ENCODE measurements at places on chromosomes 1 and 21.
A peak's percentile ranks its signal among the peaks of the same experiment; 100 is the strongest.

GRCh38 chr1:51616903-51617708 is at the start of gene OSBPL9:
OSBPL9 (plus strand) TSS chr1:51617092; CDS start chr1:51617111, 19 bp downstream.
- H3K4me3 ChIP-seq: peak within 1 kb of the TSS; percentile 98
- H3K36me3 ChIP-seq: no peaks in the 10 kb centered on the region
- H3K4me1 ChIP-seq: peaks cover 38% of the 10 kb centered on the region
- no peaks in the 10 kb centered on the region for H3K27me3 ChIP-seq
- H3K27ac ChIP-seq: peak within 1 kb of the TSS; percentile 99
- peak; percentile 73 for DNase-seq

- peaks cover 31% of the 10 kb centered on the region for H3K27me3 ChIP-seq
- H3K27ac ChIP-seq: no peak overlapping the region
- no peak for DNase-seq
- H3K36me3 ChIP-seq: no peaks in the 10 kb centered on the region
- no peak overlapping the region for H3K4me3 ChIP-seq
Observed at GRCh38 chr1:3672971-3673361, 20.6 kb downstream of the TP73 start.

GRCh38 chr1:106793651-106794050 is 262.8 kb upstream of the PRMT6 start:
- no peak overlapping the region for H3K4me3 ChIP-seq
- no peak overlapping the region for H3K27ac ChIP-seq
- H3K4me1 ChIP-seq: no peaks in the 10 kb centered on the region
- no peaks in the 10 kb centered on the region for H3K36me3 ChIP-seq

DNA sequence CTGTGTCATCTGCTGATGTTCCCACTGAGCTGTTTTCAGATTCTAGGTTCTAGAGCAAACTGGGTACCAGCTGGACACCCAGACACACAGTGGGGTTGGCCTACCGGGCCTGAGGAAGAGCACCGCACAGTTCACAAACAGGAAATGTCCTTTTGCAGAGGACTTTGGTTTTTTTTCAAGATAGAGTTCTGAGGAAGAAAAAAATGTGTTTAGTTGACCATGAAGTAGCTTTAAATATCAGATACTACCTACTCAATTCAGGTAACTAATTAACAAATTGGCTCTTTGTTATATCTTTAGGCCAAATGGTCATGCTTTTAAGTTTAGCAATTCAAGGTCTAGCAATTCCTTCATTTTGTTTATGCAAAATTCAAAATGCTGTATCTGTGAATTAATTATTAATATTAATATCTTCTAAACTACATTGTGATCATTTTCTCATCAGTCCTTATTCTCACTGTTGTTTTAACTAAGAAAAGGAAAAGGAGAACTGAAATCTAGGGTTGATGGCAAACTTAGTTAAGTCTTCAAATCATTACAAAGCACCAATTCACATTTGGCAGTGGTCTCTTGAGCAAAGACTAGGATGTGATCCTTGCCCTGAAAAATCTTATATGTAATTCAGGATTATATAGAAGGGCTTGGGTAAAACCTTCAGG is 17.2 kb upstream of the NCF2 start:
- peak overlapping the region; percentile 61 for H3K4me3 ChIP-seq
- DNase-seq: no peak
- H3K36me3 ChIP-seq: peaks cover 9% of the 10 kb centered on the region
- H3K27me3 ChIP-seq: no peaks in the 10 kb centered on the region

DNA sequence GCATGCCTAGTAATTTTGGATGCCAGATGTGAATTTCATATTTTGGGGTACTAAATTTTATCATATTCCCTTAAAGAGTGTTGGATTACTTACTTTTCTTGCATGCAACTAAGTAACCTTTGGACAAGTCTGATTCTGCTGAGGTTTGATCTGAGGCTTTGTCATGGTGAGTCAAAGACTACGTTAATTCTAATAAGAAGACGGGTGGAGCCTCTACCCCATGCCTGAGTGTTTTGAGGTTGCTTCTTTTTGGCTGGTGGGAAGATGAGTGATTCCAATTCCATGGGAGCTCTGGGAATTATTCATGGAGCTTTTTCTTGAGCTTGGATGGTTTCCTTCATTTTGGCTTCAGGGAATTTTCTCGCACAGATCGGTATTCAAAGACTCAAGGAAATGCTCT is 11.6 kb upstream of the PCP4 start:
- no peaks in the 10 kb centered on the region for H3K4me1 ChIP-seq
- H3K4me3 ChIP-seq: no peak overlapping the region
- no peak for DNase-seq
- H3K27me3 ChIP-seq: no peaks in the 10 kb centered on the region
- no peak overlapping the region for H3K27ac ChIP-seq
- no peaks in the 10 kb centered on the region for H3K36me3 ChIP-seq

DNA sequence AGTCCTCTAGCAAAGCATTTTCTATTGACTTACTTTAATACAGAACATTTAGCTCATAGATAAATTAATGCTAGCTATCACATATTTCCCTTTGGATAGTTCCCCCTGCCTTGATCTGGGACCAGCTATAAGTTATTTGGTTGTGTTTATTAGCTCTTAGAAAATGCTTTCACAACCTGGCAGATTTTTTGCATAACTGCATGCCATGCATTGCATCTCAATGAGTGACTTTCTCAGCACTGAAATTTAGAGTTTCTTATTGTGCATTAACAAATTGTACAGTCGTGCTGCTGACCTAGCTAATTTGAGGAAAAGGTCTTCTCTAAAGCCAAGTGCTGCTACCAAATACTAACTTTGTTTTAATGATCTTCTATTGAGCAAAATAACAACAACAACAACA is 164.8 kb downstream of the PLPPR5 start:
- no peaks in the 10 kb centered on the region for H3K27me3 ChIP-seq
- H3K27ac ChIP-seq: no peak overlapping the region
- H3K36me3 ChIP-seq: no peaks in the 10 kb centered on the region
- DNase-seq: no peak

All from stimulated activated naive B cell treated with anti-CD40 and anti-IgM and Interleukin-4, amounts not matched to agents 10 μg/mL and 1 μg/mL and 100 μg/mL, for 72 hours (primary cell).